ENCODE measurements at places on chromosomes 7 and 10.

- DNase-seq, result peak; percentile 75
Measured at GRCh38 chr7:2444476-2444875, 31.7 kb downstream of the GRIFIN start.

DNA sequence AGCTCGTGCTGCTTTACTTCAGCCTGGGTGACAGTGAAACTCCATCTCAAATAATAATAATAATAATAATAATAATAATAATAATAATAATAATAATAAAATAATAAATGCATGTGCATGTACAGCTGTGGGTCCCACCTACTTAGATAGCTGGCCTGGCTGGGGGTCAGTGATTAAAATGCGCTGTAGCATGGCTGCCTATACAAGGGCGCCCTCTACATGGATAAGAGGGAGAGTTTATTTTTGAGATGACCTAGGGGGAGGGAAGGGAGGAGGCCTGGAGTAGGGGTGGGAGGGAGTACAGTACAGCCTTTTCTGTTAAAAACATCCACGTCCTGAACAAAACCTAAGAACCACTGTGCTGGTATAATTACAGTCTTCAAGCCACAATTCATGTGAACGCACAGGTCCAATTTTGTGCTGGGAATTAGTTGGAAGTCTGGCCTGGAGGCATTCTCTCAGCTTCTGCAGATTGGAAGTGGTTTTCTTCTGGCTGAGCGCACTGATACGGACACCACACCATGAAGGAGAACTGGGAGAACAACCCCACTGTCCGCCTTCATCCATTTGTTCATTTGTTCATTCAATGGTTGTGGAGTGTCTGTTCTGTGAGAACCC is 146.5 kb downstream of the TMEM178B start:
- DNase-seq, result no peak

- no peak for DNase-seq
Measured at GRCh38 chr10:14837003-14837756, 657 bp downstream of the CDNF start.

GRCh38 chr7:42625421-42625820 is 286.4 kb downstream of the C7orf25 start:
- DNase-seq, result no peak

DNA sequence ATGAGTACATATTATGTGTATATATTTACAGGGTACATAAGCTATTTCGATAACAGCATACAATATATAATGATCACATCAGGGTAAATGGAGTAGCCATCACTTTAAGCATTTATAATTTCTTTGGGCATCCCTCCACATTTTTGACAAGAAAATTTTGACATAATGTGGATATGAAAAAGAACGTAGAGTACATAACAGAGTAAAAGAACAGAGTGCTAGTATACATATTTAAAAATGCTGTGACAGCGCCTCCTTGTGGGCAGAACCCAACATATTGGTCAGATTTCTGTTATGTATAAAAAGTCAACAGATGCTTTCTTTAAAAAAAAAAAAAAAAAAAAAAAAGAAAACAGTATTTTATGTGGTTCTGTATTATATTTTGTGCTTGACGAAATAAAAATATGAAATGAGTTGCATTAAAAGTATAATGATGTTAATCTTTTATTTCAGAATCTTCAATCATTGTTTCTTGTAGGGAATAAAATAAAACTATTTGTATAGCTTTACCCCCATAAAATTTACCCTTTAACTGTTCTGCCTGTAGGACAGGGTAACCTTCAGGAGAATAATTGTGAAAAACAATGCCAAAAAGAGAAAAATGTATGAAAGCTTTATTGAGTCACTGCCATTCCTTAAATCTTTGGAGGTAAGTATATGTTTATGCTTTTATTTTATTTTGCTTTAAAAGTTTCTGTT is 18.3 kb upstream of the HBP1 start:
- DNase-seq, result peak; percentile 73

- DNase-seq, result no peak
Measured at GRCh38 chr7:37198041-37198905, 250.4 kb downstream of the ELMO1 start.

DNA sequence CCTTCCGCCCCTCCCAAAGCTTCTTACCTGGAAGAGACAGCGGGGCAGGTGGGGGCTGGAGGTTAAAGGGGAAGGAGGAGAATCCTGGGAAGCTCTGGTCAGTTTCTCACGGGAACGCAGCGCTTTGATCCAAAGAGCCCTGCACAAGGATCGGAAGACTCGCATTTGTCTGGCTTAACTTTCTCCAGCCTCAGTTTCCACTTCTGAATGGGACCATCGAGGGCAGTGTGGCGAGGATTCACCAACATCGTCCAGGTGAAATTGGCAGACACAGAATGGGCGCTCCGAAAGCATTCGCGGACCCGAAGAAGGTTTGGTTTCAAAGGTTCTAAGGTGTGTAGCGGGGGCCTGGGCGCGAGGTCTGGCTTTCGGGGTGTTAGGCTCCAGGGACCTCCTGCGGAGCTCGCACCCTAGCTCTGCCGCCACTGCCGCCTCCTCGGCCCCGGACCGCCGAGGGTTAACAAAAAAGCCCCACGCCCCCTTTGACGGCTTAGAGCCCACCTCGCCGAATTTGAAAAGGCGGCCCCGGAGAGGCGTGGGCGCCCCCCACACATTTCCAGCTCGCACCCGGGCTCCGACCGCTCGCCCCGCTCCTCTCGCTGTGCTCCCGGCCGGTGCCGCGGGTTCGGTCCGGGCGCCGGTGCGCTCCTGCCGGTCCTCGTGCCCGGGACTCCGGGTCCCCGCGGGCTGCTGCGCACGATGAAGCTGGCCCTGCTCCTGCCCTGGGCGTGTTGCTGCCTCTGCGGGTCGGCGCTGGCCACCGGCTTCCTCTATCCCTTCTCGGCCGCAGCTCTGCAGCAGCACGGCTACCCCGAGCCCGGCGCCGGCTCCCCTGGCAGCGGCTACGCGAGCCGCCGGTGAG is at the start of gene COL26A1:
COL26A1 (plus strand) TSS at position 542 of the 862 bp plus-strand sequence; CDS start at position 700, 158 bp downstream.
- peak; percentile 40 for DNase-seq

- DNase-seq, result no peak
Measured at GRCh38 chr7:43528576-43529354, 54.1 kb upstream of the STK17A start.

DNA sequence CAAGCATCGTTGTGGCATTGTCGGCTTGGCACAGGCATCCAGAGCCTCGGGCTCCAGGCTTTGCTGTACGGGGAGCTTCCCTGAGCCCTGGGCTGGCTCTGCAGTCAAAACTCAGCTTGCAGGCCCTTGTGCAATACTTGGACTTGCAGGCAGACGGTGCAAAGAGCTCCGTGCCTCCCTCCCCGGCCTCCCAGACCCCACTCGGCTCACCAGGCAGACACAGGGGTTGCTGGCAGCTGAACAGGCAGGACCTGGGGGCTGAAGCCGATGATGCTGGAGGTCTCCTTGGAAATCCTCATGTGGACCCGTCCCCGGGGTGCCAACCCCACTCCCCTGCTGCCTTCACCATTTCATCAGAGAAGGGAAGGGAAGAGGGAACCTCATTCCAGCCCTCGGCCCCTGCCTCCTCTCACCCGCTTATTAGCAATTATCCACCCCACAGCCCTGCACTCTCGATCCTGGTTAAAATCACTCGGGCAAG is 59.6 kb upstream of the GNA12 start:
- no peak for DNase-seq

- DNase-seq, result no peak
Measured at GRCh38 chr7:25050223-25050622, 70.2 kb upstream of the OSBPL3 start.

DNA sequence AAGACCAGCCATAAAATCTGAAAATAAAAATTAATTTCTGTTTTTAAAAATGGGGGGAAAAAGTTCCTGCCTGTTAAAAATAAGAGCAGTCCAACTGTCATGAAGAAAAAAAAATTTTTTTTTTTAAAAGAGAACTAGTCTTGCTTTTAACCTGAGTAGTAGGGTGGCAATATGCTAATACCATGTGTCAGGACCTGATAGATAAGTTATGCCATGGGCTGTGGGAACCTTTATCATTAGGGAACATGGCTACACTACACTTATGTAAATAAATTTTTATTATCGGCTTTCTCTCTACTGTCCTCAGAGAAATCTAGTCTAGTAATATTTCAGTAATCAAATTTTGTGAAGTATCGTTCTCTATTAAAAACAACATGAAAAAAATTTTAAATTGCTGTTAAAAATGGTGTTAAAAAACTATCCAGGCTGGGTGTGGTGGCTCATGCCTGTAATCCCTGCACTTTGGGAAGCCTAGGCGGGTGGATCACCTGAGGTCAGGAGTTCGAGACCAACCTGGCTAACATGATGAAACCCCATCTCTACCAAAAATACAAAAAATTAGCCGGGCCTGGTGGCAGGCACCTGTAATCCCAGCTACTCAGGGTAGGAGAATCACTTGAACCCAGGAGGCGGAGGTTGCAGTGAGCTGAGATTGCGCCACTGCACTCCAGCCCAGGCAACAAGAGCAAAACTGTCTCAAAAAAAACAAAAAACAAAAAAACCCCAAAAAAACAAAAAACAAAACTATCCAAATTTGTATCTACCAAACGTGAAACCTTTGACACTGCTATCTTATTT is 20.7 kb downstream of the NT5C3A start:
- no peak for DNase-seq

DNA sequence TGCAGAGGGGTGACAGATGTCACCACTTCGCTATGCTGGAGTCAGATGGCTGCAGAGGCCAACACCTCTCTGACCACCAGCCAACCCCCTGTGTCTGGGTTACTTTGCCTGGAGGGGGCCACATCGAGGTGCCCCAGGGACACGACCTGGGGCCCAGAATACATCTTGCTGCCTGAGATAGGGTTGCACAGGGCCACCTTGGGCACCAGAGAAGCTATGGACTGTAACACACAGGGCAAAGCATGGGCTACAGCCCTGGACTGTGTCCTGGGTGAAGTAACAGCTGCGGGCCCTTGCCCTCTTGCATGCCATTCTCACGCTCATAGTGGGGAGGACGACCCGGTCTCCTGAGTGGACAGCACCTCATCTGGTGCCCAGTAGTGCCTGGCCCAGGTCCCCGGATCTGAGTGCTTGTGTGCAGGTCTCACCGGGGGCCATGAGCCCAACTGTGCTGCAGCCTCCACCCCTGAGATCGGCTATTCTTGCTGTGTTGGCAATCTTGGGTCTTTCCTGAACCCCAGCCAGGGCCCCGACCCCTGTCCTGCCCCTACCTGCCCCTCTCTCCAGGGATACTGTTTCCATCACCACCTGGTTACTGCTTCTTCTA is 115.2 kb upstream of the GDF10 start:
- no peak for DNase-seq

- DNase-seq, result no peak
Measured at GRCh38 chr10:106708506-106708905, 456.0 kb downstream of the SORCS1 start.

DNA sequence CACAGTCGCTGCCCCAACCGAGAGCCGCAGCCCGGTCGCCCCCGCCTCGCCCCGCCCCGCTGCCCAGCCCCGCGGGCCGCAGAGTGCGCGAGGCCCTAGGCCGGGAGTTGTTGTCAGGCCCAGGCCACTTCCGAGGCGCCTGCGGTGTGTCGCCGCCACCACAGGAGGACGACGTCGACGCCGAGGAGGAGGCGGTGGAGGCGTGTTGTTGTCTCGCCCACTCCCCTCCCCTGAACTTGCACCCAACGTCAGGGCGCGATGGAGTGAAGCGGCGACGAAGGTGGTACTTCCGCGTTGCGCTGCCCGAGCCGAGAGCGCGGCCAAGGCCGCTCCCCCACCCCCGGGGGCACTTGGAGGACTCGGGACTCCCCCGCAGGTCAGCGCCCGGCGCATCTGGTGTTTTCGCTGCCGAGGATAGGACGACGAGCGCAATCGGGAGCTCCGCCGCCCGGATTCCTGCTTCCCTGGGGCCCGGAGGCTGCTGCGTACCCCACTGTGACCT is at the start of gene CDK13:
CDK13 (plus strand) TSS at position 286 of the 502 bp plus-strand sequence. CDS start 386 bp downstream, outside the sequence.
- DNase-seq, result peak; percentile 82

- DNase-seq, result no peak
Measured at GRCh38 chr7:21028186-21028585, 241.5 kb upstream of the SP8 start.

GRCh38 chr10:118034791-118035261 is 11.9 kb downstream of the RAB11FIP2 start:
- DNase-seq, result no peak

DNA sequence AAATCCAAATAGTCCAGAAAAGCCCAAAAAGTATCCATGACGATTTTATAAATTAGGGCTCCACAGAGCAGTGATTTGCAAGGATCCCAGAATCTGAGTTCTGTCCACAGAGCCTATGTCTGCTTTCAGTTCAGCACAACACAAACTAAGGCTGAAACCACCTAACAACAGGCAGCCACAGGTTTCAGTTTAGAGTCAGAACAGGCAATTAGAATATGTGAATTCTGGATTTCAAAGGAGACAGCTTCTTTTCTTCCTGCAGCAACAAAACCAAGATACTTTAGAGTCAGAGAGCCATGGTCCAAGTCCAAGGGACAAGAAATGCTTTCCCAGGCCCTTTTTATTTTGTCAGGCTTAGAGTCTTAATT is 23.6 kb downstream of the IFIT3 start:
- no peak for DNase-seq

GRCh38 chr10:6154566-6154965 is 48.2 kb upstream of the PFKFB3 start:
- no peak for DNase-seq

DNA sequence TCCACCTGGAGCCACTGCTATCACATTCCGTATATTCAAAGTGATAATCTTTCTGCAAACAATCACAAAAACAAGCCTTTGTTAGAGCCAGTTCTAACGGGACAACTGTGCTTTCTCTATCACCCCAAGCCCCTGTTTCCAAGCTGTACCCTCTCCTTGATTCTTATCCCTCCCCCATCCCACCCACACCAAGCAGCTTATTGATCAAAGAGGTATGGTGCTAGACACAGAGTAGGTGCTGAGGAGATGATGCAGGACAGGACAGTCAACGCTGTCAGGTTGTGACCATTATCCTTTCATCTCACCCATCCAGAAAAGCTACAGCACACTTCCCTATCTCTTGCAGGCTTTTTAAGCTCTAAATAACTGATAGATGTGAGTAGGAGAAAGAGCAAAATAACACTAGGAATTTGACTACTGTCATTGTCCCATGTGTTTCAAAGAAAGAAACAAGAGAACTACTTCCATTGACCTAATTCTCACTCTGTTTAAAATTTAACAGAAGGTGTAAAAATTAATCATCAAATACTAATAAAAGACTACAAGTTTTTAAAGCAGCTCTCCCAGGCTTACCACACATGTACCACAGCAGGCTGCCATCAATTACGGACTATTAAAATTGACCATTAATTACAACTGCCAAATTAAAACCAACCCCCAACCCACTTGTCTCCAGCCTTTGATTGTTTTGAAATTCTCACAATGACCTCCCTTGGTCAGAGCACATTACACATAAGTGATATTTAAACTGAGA is 94.3 kb downstream of the ELAPOR2 start:
- DNase-seq, result no peak

Measured in EH (cell line).